ENCODE measurements at places on chromosomes 11 and 22.

DNA sequence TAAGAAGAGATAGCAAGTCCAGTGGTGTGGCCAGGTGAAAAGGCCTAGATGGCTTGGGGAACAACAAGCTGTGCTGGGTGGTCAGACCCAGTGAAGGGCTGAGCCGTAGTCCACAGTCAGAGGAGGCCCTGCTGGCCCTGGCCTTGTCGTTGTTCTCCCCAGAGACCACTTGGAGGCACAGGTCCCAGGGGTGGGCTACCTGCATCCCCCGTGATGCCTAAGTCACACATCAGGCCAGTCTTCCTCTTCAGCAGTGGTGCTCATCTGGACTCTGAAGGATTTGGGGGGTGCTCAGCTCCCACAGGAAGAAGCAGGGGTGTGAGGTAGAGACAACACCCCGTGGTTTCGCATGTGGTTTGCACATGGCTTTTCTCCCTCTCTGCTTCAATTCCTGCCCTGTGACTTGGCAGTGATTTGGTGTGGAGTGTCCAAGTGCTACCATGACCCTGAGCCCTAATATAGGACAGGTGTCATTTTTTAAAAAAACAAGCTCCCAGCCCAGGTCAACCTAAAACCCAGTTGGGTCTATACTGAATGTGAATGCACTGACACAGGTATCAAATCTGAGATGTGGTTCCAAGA is 51.0 kb downstream of the ALX4 start:
- no peak for DNase-seq

- no peak for DNase-seq
Observed at GRCh38 chr11:61885784-61886580, 5.4 kb downstream of the FADS3 start.

DNA sequence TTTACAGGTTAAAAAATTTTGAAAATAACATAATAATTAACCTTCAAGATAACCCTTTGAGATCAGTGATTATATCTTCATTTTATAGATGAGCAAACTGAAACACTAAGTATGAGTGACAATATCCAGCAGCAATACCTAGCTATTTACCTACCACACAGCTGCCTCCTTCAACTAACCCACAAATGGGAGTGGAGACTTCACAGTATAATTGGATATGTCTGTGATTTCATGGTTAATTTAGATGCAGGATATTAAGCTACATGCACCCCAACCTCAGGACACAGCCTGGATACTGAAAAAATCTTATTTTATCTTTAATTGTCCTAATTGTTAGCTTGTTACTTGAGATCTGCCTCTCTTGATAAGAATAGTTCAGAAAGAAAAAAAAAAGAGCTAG is 297.2 kb upstream of the ANO5 start:
- DNase-seq, result no peak

- DNase-seq, result no peak
Observed at GRCh38 chr11:79040348-79040747, 400.5 kb downstream of the TENM4 start.

DNA sequence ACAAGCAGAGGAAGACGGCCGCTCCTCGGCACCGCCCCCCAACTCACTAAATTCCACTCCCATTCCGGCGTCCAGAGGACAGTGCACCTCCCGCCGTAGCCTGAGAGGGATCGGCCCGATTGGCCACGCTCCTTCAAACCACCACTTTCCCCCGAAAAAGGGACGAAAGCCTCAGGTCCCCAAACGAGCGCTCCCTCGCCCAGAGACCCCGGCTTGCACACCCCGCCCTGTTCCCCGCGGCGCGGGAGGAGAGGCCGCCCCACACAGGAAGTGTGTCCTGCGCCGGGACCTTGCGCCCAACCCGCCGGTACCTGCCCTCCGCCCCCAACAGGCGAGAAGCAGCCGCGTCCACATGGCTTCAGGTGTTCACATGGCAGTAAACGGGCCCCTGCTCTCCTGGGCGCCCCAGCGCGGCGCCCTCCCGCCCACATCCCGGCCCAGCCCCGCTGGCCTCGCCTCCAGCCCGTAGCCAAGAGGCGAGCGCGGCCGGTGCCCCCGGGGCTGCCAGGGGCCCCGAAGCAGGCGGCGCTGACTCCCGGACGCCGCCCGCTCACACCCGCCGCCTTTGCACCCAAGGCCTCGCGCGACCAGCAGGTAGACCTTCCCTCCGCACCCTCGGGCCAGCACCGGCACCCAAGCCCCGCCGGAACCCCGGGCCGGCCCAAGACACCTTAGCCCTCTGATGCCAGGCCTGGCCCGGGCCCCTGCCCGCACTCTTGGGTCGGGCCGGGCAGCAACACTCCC is 849 bp downstream of the TCF20 start:
- DNase-seq, result peak; percentile 91

DNA sequence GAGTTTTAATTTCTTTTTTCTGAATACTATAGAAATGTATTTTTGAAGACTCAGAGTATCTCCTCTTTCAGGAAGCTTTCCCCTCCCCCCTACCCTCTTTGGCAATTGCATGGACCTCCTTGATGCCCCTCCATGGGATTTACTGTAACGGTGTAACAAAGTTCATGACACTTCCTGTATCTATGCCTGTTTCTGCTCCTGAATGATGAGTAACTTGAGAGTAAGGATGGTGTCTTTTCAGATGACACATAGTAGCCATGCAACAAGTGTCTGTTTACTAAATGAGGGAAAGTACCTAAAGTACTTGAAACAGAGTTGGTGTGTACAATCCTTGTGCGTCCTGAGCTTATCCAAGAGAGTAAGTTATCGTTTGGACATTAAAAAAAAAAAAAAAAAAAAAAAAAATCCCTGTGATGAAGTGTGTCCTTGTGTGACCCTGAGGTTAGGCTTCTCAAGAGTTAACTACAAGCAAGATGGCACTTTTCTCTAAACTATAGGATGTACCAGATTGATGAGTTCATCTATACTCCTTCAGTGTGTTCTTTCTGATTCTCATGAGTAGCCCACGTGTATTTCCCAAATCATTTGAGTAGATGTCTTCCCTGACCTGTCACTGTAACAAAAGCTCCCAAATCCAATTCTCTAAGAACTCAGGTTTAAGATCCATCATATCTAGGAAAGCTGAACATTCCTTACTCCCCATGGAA is 7.4 kb downstream of the ETS1 start:
- DNase-seq, result no peak

DNA sequence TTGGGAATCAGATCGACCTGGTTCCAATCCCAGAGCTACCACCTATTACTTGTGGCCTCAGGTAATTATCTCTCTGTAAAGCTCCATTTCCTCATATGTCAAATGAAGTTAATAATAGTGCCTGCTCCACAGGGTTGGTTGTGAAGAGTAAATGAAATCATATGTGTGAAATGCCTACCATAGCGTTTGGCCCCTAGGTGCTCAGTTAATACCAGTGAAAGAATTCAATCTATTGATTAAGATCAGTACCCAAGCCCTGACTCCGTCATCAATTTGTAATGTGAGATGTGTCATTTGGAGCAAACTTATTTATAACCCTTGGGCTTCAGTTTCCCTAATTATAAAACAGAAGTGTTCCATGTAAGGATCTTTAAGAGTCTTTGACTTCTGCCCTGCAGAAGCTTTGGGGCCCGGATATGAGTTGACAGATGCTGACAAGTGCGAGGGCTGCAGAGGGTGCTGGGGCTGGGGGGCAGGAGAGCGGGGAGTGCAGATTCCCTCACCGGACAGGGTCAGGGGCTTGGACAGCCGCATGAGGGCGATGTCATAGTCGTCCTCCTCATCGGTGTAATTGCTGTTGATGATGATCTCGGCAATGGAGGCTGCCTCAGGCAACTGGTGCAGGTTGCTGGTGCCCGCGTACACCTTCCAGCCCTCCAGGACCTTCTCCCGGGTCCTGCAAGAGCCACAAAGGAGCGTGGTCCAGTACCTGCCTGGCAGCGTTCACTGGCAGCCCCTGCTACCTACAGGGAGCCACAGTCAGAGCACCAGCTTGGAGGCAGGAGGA is 20.9 kb downstream of the TMPRSS13 start:
- DNase-seq, result peak; percentile 80

- DNase-seq, result no peak
Observed at GRCh38 chr11:8720352-8720751, 37.8 kb downstream of the RPL27A start.

GRCh38 chr11:46315033-46315738 is 32.1 kb upstream of the DGKZ start:
- DNase-seq, result no peak

DNA sequence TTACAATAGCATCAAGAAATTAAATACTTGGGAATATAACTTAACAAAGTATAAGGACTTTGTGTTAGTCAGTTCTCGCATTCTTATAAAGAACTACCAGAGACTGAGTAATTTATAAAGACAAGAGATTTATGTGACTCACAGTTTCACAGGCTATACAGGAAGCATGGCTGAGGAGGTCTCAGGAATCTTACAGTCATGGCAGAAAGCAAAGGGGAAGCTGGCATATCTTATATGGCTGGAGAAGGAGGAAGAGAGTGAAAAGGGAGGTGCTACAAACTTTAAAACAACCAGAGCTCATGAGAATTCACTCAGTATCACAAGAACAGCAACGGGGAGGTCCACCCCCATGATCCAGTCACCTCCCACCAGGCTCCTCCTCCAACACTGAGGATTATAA is 32.0 kb upstream of the CCDC134 start:
- DNase-seq, result no peak

DNA sequence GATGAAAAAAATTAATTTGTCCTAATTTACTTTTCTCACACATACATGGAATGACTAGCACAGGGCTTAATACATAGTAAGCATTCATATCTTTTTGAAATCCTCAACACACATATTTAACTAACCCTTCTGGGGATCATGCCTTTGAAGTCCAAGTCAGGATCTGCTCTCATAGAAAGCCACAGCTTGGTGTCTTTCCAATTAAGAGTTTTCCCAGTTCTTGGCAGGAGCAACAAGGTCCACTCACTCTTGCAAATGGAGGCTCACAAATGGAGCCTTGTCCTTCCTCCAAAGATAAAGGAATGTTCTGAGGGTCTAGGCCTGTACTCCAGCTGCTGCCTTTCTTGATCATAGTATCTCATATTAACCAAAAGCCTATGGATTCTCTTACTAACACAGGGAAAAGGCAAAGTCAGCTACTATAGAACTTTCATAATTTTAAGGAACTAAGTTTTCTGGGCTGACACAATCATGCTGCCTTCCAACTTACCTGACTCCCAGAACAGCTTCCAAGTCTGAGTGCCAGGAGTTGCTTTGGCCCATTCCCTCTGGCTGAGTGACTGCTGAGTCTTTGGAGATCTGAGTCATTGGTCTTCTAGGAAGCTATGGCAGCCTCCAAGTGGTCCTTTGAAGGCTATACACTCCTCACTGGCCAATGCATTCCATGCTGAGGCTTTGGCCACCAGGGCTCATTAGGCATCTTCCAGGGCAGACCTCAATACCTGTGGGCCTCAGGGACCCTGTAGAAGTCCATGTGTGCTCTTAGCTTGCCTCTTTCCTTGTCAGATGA is 25.8 kb upstream of the NUCB2 start:
- DNase-seq, result no peak

GRCh38 chr11:109439684-109440083 is 17.7 kb downstream of the C11orf87 start:
- DNase-seq, result no peak

DNA sequence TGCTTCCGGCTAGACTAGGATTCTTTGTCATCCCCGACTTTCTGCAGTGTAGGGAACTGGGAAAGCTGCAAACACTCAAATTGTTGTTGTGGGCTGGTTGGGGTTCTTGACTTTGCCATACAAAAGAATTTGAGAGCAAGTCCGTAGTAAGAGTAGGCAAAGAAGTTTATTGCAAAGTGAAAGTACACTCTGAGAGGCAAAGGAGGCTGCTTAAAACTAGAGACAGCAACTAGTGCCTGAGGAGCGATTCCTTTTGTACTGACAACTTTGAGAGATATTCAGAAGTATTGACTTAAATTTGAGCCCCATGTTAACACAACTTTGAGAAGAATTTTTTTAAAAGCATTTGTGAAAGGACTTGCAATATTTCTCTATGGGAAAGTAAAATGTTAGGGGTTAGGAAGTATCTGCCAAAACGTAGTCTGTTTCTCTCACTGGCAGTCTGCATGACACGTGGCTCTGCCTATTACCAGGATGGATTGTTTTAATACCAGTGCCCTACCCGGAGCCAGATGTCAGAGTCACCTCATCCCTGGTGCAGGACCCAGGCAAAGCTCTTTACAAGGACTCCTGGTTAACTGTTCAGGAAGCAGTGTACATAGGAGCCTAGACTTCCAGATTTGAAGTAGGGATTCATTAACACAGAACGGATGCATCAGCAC is 85.0 kb upstream of the CLPB start:
- no peak for DNase-seq

DNA sequence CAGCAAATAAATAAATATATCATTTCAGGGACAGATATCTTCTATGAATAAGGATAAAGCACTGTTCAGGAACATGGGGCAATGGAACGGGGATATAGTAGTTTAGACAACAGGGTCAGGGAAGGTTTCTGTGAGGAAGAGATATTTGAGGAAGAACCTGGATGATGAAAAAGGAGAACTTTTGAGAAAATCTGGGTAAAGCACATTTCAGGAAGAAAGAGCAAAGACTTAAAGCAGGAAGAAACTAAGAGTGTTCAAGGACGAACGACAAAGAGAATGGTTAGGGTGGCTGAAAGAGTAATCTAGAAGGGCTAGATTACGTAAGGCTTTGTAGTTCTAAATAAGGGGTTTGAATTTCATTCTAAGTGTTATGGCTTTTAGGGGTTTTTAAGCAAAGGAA is 12.7 kb downstream of the DDI1 start:
- no peak for DNase-seq

DNA sequence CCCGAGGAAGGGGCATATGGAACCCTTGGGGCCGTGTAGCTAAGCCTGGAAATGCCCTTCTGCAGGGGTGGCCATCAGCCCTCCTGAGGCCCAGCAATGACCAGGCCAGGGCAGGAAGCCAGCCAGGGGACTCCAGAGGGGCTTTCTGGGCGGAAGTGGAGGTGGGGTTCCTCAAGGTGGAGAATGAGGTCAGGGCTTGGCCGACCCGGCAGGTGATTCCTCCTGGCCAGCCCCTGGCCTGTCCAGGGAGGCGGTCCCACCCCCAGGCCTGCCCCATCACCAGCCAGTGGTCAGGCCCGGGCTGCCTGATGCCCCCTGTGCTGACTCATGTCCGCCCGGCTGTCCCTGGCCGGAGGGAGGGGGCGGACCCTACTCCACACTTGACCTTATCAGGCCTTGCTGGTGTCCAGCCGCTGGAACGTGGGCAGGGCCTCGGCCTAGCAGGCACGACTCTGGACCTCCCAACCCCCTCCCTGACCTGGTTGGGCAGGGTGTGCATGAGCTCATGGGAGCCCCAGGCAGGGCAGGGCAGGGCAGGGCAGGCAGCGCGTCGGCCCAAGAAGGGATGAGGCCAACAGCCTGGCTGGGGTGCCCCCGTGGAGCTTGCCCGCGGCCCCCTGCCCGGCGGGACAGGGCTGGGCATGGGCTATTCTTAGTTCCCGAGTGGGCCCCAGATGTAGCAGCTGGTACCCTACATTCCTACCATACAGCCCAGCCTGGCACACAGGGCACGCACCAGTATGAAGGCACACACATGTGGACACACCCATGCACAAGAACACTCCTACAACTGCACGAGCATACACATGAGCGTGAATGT is 35.9 kb downstream of the RPL3 start:
- peak; percentile 93 for DNase-seq

DNA sequence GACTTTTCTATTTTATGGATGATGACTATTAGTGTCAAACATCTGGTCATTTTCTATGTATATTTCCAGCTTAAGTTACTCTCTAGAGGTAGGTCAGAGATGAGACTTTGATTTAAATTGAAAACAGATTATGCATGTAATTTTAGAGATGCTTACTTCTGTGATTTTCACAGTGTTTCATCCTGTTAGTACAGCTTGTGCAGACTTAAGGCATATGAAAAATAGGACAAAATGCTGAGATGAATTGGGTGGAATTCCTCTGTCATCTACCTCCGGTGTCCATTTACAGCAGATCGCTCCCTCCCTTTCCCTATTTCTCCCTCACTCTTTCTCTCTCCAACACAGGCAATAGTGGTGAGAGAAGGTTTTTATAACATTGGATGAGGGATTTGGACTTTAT is 14.1 kb downstream of the JAM3 start:
- no peak for DNase-seq

Data from mesenteric fat pad (tissue), 1 donor.